ENCODE measurements at places on chromosomes 16 and 17.

DNA sequence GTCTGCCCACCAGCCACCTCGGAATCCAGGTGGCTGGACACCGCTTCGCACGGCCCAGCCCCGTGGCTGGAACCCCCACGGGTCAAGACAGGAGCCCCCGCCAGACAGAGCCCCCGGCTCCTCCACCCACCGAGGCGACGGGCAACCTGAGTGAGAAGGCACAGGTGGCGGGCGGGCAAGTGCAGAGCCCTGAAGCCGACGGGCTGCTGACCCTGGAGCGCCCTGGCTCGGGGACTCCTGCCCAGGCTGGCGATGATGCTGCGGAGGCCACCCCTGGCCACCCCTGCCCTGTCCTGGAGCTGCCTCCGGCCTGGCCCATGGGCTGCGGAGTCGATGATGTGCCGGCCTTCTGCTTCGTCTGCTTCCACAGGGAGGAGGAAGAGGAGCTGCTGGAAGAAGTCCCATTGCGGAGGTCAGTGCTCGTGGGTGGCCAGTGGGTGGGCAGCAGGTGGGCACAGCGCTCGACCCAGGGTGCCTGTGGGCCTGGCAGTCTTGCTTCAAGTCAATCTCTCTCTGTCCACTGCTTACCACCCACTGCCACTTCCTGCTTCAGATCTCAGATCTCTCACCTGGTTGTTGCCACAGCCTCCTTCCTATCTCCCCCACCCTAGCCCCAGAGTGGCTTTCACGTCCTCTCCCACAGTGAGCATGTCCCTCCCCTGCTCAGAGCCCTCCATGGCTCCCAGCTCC is 33.1 kb upstream of the SBK1 start:
- DNase-seq, result no peak

DNA sequence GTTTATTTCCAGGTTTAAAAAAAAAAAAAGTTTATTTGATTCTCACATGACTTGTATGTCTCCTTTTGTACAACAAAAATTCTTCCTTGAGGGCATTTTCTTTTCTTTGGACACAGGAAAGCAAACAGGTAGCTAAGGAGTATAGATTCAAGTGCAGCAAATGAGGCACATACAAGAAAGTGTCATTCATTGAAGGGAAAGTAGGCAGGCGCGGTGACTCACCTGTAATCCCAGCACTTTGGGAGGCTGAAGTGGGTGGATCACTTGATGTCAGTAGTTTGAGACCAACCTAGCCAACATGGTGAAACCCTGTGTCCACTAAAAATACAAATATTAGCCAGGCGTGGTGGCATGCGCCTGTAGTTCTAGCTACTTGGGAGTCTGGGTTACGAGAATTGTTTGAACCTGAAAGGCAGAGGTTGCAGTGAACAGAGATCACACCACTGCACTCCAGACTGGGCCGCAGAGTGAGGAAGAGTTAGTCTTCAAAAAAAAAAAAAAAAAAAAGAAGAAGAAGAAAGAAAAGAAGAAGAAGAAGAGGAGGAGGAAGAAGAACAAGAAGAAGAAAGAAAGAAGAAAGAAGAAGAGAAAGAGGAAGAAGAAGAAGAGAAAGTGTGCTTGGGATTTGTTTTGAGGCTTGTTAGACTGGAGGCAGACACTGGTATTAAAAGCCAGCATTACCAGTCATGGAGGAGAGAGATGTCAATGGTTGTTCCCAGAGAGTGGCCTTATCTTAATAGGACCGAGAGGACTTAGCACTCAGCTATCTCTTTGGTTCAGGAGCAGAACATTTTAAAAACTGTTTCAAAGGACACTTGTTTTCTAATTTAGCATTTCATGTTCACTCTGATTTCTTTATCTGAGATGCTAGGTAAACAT is 19.7 kb downstream of the GINS3 start:
- no peak for DNase-seq

DNA sequence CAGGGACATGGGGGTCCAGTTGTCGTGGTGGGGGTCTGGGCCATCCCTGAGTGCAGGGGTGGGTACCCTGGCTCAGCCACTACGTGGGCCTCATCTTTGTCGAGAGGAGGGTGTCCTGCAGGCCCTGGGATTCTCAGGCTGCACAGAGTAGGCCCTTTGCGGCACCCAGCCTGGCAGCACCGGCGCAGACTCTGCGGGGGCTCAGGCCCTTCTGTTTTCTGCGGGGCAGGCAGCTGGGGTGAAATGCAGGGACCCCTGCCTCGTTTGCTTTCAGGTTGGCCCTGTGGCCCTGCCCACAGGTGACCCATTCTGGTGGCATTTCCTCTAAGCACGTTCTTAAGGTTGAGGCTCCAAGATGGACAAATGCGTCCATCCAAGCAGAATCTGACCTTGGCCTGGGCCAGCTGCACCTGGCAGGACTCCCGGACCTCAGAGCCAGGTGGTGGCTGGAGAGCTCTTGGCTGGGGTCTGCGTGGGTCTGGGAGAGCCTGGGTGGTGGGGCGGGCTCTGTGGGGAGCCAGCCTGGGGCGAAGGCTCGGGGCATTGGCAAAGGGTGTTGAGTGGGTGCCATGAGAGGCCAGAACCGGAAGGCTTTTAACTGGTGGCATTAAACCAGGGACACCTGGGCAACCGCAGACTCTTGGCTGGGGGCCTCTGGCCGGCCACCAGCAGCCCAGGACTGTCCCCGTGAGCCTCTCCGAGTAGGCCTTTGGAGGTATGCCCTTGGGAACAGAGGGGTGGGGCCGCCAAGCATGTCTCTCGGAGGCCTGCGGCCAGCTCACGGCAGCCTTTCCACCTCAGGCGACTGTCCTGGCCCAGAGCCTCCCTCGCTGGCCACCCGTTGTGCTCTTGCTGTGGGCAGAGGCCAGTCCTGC is 16.9 kb downstream of the PRSS27 start:
- DNase-seq, result no peak

- no peak for DNase-seq
Observed at GRCh38 chr16:35689764-35690163, 2230.4 kb downstream of the TP53TG3F start.

DNA sequence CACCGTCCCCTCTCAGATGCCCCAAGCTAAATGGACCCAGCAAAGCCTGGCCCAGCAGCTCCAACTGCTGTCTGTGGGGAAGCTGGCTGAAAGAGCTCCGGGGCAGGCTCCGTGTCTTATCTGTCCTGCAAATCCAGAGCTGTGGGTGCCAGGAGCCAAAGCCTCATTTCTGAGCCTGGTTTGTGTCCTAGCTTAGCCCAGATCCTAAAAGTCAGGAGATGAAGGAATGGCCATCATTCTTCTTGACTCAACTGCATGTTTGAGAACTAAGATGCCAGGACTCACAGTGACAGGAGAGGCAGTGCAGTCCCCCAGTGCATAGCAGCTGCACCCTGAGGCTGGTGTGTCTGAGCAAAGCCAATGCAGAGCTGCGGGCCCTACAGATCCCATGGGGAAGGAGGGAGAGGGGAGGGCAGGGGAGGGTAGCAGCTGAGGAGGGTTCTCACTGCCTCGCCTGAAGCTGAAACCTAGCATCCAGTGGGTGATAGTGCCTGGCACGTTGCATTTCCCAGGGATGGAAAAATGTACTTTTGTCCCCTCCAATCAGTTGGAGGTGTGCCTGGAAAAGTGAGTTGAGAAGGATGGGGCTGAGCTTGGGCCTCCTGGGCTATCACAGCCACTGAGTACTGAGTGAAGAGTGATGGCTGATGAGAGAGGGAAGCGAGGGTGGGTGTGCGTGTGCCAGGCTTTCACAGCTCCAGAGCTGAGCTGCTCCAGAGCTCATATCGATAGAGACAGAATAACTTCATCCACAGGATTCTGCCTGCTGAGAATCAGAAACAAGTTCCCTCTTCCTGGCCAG is 24.5 kb upstream of the CD300E start:
- DNase-seq, result no peak

- DNase-seq, result no peak
Observed at GRCh38 chr17:1156864-1157263, 22.9 kb downstream of the ABR start.

DNA sequence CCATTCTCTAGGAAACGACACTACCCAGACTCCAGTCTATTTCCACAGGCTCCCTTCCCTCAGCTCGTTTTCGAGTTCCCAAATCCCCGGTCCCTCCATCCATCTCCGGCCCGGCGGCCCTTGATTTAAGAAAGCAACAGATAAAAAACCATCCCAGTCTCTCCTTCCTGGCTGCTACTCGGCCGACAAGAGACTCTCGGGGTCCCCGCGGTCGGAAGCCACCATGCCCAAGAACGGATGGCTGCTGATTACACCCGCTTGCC is 182 bp downstream of the RPL26 start:
- no peak for DNase-seq

DNA sequence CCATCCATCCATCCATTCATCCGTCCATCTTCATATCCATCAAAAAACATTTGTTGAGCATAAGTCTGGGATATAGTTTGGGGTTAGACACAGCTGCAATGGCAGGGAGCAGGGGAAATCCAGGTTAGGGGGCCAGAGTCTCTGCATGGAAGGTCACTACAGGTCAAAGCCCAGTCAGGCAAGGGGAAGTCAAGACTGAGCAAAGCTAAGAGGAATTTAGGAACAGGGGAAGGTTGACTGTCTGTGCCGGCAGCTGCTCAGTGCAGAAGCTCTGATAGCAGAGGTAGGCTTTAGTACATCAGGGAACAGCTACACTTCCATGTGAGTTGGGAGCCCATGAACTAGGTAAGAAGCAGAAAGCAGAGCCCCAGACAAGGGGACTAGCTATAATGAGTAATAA is 68.1 kb downstream of the IRF8 start:
- DNase-seq, result no peak

- no peak for DNase-seq
Observed at GRCh38 chr16:80230328-80231120, 310.3 kb upstream of the DYNLRB2 start.

DNA sequence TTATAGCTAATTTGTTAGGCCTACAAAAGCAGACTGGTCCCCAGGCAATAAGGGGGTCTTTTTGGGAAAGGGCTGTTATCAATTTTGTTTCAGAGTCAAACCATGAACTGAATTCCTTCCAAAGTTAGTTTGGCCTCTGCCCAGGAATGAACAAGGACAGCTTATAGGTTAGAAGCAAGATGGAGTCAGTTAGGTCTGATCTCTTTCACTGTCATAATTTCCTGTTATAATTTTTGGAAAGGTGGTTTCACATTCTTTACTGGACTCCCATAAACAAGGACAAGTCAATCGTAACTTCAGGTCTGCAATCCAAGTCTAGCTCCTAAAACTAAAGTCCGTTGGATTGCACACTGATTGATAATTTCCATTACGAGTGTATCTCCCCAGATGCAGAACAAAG is 30.1 kb upstream of the SHCBP1 start:
- no peak for DNase-seq

DNA sequence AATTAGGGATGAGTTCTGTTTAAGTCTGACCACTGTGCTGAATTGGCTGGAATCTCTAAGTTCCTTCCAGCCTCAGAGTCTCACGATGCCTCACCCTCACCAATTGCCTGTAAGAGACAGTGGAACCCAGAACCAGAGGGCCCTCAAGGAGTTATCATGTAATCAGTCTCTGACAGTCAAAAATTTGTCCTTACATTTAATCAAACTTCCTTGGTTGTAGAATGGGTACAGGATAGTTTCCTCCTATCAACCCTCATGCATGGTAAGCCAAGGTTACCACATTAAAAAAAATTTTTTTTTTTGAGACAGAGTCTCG is 83.2 kb downstream of the CDK5R1 start:
- DNase-seq, result no peak

GRCh38 chr16:18943414-18943813 is 17.2 kb upstream of the SMG1 start:
- DNase-seq, result no peak

All from HS-27A (cell line).